ENCODE measurements at places on chromosomes 1 and 21. TPM values are rescaled to one million over a fixed set of nuclear protein-coding genes. Genes with fewer than 3 reads are reported as not detected.

Gene KIAA1614
- 5.5 TPM for total RNA-seq

Gene A3GALT2
- not detected for total RNA-seq

Gene WNT9A
- total RNA-seq = 10.2 TPM

DNA sequence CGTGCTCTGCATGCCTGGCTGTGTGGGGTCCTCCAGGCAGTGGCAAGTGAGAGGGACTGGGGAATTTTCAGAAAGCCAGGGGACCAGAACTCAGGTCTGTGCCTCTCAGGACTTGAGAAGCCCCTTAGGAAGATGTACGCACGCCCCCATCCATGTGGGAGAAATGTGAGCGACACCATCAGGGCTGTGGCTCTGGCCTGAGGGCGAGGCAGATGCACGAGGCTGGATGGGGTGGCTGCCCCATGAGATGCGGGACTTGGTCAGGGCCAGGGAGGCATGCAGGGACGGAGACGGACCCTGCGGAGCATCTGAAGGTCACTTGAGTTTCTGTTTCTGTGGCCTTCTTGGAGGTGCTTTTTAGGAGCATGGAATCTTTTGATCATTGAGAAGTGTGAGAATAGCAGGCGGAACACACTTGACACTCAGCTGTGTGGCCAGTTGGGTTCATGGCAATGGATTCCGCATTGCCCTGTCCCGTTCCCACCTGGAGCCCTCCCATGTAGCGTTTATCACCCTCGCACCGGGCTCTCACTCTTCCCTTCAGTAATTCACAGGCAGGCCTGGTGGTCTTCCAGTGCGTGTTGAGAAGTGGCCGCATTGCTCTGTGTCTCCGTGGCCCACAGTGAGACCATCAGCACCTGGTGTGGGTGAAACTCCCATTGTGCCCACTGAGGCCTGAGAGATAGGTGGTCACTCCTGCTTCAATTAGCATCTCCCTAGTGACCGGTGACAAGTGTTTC, 30.7 kb upstream of the ACTRT2 start:
- no peak for DNase-seq
- H3K4me1 ChIP-seq = no peaks in the 10 kb centered on the region
- H3K36me3 ChIP-seq = no peaks in the 10 kb centered on the region
- H3K4me3 ChIP-seq = no peak overlapping the region

- H3K27ac ChIP-seq = no peak overlapping the region
- peak overlapping the region; percentile 25 for H3K4me3 ChIP-seq
- no peak for DNase-seq
- H3K36me3 ChIP-seq = no peaks in the 10 kb centered on the region
Observed at GRCh38 chr1:190479050-190479397, 1.4 kb upstream of the BRINP3 start.

All from upper lobe of right lung (tissue), 1 donor.